ENCODE measurements at places on chromosomes 16 and 17. TPM values are rescaled to one million over a fixed set of nuclear protein-coding genes. Genes with fewer than 3 reads are reported as not detected.

GPRC5C gene
- 11.5 TPM for total RNA-seq

MT1A gene
- 809 TPM for total RNA-seq

CMTM2 gene
- 1.1 TPM for total RNA-seq

PRRT2 gene
- 0.69 TPM for total RNA-seq

C16orf54 gene
- total RNA-seq = 6.4 TPM

HBA1 gene
- total RNA-seq = 998 TPM

KRT27 gene
- total RNA-seq = not detected

ABCC11 gene
- total RNA-seq = 1.2 TPM

DNA sequence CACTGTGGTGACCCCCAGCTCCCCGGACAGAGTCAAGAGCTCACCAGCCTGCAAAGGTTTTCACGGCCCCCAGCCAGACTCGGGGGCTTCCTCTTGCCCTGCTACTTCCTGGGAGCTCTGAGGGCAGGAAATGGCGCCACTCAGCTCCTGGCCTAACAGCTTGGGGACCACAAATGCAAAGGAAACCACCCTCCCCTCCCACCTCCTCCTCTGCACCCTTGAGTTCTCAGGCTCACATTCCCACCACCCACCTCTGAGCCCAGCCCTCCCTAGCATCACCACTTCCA, 375 bp upstream of the SPN start:
- DNase-seq = no peak

GRCh38 chr17:62999736-63000135, 33.7 kb downstream of the TANC2 start:
- no peak for DNase-seq

GRCh38 chr17:4167786-4168185, 24.8 kb downstream of the CYB5D2 start:
- no peak for DNase-seq

DNA sequence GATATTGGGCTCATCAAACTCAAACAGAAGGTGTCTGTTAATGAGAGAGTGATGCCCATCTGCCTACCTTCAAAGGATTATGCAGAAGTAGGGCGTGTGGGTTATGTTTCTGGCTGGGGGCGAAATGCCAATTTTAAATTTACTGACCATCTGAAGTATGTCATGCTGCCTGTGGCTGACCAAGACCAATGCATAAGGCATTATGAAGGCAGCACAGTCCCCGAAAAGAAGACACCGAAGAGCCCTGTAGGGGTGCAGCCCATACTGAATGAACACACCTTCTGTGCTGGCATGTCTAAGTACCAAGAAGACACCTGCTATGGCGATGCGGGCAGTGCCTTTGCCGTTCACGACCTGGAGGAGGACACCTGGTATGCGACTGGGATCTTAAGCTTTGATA, 2.6 kb upstream of the HPR start:
- no peak for DNase-seq

DNA sequence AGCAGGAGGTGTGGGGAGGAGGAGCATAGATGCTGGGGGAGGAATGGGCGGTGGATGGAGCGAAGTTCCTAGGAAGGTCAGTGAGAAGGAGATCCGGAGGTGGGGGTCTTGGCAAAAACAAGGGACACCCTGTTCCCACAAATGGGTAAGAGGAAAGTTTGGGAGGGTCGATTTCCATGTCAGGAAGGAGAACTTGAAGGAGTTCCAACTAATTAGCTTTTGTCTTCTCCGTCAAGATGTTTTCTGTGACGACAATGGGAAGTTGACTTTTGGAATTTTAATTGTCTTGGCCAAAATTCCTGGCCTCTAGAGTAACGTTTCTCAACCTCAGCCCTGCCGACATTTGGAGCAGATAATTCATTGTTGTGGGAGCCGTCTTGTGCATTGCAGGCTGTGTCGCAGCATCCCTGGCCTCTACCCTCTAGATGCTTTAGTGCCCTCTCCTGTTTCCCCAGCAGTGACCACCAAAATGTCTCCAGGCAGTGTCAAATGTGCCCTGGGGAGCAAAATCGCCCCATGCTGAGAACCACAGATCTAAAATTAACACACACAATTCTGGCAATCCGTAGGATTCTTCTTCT, 97.1 kb downstream of the PITPNC1 start:
- no peak for DNase-seq

GRCh38 chr16:88915639-88916327, 49.3 kb upstream of the PABPN1L start:
- DNase-seq = no peak

DNA sequence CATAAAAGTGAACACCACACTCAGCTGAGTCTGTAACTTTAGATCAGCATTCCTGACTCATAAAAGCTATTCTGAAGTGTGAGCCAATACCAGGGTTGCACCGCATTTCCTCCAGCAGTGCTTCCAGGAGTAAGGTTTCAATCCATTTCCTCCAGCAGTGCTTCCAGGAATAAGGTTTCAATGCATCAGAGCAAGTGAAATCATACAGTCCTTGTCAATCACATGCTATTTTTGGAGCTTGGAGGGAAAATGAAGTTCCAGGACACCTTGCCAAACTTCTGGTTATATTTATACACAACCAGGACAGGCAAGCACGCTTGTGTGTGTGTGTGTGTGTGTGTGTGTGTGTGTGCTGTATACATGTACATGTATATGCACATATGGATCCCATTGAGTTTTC, 327.6 kb downstream of the GRIN2A start:
- DNase-seq = no peak

GRCh38 chr17:83200751-83201150, 121.3 kb downstream of the METRNL start:
- DNase-seq = peak; percentile 20

GRCh38 chr16:12439399-12440227, 364.1 kb downstream of the CPPED1 start:
- DNase-seq = no peak

- DNase-seq = no peak
Observed at GRCh38 chr17:45973099-45973780, 25.8 kb upstream of the STH start.

- DNase-seq = no peak
Observed at GRCh38 chr17:2749784-2750181, 331 bp upstream of the CCDC92B start.

DNA sequence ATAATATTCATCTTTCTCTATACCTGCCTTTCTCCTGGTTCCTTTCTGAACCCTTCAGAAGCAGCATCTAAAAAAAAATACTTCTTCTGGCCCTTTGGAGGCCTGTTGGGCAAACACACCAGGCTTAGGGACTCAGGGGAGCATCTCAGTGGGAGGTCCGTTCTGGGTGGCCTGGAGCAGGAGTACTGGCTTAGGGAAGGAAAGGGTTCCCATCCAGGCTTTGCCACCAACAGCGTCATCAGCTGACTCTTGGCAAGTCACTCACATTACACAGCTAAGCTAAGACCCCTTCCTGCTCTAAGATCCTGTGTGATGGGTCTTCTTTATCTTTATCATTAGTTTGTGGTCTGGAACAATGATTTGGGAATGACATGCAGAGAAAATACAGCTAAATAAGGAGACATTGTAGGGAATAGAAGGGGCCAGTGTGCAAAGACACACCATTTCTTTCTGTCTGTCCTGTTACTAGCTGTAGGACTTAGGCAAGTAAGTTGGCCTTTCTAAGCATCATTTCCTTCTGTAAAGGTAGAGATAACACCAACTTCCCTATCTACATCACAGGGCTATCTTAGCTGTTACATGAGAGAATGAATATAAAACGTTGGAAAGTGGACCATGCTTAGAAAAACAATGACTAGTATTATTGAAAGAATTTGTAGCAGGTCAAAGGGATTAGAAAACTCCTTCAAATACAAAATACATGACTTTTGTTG, 9.9 kb downstream of the PCTP start:
- DNase-seq = no peak

GRCh38 chr16:74568961-74569631, 37.8 kb downstream of the GLG1 start:
- no peak for DNase-seq

DNA sequence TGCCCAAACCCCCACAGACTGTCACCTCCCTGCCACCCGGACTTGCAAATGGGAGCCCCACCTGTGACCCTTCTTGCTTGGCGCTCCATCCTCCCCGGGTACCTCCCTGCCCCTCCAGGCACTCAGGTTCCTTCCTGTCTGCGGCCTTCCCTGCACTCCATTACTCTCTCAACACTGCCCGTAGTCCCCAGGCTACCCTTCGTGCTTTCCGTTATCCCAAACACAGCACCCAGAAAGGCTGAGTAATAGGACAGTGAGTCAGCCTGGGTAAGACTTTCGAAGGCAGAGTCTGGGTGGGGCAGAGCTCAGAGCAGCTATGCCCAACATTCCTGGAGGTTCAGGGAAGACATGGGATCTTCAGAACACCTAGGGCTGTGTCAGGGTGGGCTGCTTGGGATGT, 16.6 kb upstream of the C16orf74 start:
- DNase-seq = no peak

DNA sequence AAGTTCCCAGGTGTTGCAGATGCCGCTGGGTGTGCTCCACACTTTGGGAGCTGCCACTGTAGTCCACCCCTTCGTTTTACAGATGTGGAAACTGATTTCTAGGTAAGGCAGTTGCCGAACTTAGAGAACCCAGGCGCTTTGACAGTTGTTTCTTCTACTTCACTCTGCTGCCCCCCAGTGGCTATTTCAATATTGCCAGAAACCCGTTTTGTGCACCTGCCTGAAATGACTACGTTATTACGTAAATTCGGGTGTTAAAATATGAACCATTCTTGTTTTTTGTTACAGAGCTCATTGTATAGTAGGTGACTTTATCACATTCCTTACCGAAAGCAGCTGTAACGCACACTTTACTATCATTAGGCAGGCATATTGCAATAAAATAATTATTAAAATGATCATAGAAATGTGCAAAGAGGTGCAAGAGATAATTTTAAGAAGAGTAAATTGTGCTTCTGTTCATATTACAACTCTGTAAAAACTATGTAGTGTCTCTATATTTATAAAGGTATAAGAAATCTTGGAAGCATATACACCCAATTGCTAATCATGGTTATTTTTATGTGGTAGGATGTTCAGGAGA, 44.9 kb downstream of the OTOA start:
- DNase-seq = peak; percentile 94

GRCh38 chr17:78316115-78316866, 43.6 kb downstream of the SOCS3 start:
- DNase-seq = no peak

- DNase-seq = no peak
Observed at GRCh38 chr16:50705436-50706110, 12.2 kb downstream of the NOD2 start.

DNA sequence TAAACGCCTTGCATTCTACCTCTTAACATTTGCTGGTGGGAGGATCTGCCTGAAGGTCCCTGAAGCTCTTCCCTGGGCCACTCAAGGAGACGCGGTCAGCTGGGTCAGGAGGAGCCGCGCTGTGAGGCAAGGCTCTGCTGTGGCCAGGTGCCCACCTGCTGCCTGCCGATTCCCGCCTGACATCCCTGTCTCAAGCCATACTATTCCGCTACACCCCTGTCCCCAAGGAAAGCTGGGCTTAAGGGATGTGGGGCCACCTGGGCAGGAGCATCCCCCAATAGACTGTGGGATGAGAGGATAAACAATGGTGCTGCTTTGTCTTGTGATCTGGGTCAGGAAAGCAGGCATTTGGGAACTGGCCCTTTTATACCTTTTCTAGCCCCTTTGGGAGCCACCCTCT, 5.1 kb downstream of the TPPP3 start:
- DNase-seq = no peak

DNA sequence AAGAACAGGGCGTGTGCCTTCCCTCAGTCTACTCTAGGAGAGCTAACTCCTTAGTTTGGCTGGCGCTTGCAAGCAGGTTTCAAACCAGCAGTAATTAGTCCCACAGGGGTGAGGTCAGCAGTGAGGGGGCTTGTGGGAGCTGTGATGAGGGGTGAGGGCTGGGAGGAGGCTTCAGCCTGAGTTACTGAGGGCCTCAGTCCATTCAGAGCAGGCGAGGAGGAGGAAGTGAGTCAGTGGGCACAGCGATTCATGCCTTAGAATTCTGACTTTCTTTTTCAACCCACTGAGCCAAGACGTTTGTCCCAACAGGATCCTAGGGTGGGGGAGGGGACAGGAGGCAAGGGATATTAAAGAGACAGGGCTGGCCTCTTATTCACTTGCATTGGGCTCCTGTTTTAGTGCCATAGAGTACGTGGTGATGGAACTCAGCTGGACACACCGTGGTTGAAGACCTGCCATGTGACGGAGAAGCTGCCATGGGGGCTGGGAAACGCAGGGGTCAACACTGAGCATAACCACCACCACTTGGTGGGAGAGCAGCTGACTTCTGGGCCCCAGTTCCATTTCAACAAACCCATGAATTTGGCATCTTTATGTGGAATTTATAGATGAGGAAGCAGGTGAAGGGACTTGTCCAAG, 8.3 kb upstream of the ITGA3 start:
- no peak for DNase-seq

GRCh38 chr16:5916711-5917191, 819.2 kb upstream of the EEF2KMT start:
- DNase-seq = no peak

DNA sequence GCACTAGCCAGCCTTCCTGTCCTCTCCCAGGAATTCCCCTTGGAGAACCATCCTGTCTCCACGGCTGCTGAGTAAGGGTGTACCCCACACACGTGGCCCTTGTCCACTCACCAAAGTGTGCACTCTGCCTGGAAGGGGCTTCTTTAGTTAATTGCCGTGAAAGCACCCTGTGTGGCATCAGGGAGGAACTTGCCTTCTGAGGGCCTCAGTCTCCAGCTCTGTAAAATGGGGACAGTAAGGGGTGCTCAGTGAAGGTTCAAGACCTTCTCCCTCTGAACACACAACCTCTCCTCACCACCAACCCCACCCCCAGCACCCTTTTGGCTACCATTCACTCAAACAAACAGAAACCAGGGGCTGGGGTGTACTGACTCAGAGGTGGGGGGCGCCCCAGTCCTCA, 59.1 kb upstream of the LHX1 start:
- DNase-seq = no peak

GRCh38 chr16:15765880-15766279, 90.9 kb downstream of the MYH11 start:
- DNase-seq = no peak

DNA sequence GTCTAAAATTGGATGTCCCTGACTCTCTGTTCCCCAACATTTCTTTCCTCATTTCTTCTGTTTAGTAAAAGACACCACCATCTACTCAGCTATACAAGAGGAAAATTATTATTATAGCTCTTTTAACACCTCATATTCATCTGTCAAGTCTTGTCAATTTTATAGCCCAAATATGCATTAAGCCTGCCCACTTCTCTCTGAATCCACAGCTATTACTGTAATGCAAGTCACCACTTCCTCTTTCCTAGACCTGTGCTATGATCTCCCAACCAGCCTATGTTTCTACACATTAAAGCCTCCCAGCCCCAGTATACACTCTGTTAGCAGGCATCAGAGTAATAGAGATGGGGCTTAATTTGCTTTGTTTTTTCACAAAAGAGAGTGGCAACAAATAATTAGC, 252.9 kb downstream of the GRIN2A start:
- no peak for DNase-seq

- no peak for DNase-seq
Observed at GRCh38 chr16:73405851-73406250, 357.9 kb upstream of the ZFHX3 start.

DNA sequence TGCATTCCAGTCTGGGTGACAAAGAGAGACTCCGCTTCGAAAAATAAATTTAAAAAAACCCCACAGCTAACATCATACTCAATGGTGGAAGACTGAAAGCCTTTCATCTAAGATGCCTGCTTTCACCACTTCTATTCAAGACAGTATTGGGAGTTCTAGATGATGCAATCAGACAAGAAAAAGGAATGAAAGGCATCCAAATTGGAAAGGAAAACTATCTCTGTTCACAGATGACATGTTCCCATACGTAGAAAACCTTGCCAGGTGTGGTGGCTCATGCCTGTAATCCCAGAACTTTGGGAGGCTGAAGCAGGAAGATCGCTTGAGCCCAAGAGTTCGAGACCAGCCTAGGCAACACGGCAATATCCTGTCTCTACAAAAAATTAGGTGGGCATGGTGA, 31.1 kb downstream of the RANBP10 start:
- DNase-seq = no peak

All from omental fat pad (tissue), 4 donors.